ENCODE measurements at places on chromosomes 4 and X.
A peak's percentile ranks its signal among the peaks of the same experiment; 100 is the strongest.

GRCh38 chr4:168655182-168655581, 158.3 kb downstream of the PALLD start:
- DNase-seq: no peak

DNA sequence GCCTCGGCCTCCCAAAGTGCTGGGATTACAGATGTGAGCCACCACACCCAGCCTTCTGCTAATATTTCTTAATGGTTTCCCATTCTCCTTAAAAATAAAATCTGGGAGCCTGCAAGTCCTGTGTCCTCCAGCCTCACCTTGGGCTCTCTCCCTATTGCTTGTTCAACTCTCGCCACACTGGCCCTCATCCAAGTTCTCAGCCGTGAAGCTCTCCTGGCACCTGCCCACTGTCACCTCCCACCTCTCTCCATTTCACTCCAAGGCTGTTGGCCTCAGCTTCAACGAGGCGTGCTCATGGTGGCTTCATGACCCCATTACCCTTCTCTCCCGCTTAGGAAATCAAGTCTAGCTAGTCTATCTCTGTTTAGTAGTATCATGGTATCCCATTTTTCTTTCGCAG, 9.5 kb upstream of the ETNPPL start:
- no peak for DNase-seq

DNA sequence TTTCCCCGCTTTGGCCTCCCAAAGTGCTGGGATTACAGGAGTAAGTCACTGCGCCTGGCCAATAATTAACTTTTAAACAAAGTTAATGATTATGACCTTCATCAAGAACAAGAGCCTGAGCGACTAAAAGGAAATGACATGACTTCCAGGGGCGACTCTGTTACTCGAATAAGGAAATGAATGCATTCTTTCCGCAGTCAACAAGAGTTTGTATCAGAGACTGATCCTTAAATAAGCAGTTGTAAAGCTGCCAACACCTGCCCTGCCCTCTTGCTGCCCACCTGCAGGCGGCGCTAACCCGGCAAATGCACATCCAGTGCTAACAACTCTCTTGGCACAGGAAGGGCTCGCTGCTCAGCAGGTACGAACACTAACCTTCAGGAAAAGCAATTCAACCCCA, 27.3 kb downstream of the WDR1 start:
- peak; percentile 61 for DNase-seq

- no peak for DNase-seq
These were observed 101.4 kb downstream of the ARHGAP10 start for GRCh38 chr4:147833254-147833653.

DNA sequence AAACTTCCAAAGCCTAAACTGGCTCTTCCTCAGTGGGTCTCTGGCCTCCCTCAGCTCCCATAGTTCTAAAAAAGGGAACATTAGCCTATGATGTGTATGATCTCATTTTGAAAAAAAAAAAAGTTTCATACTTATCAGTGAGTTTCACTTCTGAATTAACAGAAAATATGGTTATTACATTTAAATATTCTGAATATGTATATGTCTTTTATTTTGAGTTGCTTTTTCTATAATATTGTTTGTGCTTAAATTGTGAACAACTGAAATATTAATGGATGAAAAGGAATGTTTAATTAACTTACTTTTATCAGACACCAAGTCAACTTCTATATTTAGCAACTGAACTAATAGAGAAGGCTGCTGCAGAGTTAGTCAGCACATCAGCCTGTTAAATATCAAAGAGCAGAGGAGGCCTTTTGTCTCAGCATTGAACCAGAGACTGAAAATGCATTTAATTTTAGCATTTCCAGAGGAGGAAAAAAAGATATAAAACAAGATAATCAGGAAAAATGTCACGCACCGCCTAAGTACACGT, 20.4 kb upstream of the FHL1 start:
- DNase-seq: no peak

GRCh38 chrX:130952266-130953043, 49.4 kb upstream of the ENOX2 start:
- DNase-seq: no peak

DNA sequence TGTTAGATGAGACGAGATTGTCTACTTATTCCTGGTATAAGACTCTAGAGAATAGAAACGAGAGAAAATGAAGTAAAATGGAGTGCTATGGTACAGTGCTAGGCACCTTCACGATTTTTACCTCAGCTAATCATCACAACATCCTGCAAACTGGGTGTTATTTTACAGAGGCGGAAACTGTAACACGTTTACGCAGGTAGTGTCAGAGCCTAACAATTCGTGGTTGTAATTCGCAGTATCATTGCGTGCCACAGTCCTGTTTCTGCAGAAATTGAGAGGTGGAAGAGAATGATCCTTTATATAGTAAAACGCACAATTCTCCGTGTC, 383 bp upstream of the TBC1D19 start:
- DNase-seq: peak; percentile 58

DNA sequence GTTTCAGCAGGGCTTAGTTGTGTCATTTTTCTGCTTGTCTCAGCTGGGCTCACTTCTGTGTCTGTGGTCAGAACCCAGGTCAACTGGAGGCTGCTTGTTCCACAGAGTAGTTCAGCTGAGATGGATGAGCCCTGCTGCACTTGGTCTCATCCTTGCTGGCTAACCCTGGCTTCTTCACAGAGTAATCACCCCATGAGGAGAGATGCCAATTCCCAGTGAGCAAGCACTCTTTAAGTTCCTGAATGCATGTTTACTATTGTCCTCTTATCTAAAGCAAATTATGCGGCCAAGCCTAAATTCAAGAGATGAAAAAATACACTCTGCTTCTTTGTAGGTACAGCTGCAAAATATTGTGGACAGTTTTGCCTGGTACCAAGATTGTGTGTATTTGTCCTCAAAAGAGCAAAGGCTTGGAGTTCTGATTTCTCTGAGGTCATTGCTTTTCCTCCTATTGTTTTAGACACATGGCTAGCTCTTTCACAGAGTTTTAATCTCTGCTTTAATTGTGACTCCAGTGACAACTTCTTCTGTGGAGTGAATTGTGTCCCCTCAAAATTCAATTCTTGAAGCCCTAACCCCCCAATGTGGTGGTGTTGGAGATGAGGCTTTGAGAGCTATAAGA, 236.6 kb upstream of the ANKRD50 start:
- no peak for DNase-seq

GRCh38 chrX:149207518-149207917, 297.6 kb downstream of the IDS start:
- DNase-seq: no peak

GRCh38 chr4:125744891-125745364, 430.2 kb downstream of the FAT4 start:
- no peak for DNase-seq

DNA sequence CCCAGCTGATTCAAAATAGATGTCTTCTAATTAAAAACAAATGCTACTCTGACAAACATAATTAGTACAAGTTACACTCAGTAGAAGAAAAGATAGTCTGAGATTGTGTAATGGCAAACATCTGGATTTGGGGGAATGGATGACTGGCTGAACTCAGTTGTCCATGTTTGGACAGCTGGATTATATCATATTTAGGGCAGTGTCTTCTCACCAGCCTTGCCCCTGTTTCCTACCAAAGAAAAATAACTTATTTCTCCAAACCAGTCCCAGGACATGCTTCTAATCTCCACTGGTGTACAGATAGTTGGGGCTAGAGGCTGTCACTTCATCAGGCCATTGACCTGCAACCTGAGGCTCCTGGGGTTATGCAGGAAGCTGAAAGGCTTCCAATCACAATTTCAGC, 237.3 kb downstream of the USP46 start:
- DNase-seq: no peak

GRCh38 chrX:109931677-109932076, 71.2 kb upstream of the TMEM164 start:
- DNase-seq: no peak

DNA sequence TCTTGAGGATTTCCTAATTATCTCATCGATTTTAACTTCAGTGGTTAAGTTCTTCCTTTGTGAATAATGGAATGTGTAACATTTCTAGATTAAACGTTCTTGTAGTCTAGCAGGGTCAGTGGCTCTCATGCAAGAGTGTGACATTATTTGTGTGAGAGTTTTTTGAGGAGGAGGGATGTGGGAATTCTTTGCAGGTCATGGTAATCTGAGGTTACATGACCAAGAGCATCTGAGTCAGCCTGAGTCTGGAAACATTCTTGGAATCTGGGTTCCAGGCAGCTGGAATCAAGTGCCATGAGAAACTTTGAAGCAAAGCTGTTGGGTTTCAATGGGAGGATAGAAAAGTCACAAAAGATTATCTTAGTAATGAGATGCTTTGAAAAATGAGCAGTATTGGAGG, 49.5 kb downstream of the GK start:
- no peak for DNase-seq

- no peak for DNase-seq
These were observed 924.3 kb upstream of the SLIT2 start for GRCh38 chr4:19327364-19327763.

GRCh38 chrX:138908577-138908976, 197.1 kb upstream of the FGF13 start:
- no peak for DNase-seq

DNA sequence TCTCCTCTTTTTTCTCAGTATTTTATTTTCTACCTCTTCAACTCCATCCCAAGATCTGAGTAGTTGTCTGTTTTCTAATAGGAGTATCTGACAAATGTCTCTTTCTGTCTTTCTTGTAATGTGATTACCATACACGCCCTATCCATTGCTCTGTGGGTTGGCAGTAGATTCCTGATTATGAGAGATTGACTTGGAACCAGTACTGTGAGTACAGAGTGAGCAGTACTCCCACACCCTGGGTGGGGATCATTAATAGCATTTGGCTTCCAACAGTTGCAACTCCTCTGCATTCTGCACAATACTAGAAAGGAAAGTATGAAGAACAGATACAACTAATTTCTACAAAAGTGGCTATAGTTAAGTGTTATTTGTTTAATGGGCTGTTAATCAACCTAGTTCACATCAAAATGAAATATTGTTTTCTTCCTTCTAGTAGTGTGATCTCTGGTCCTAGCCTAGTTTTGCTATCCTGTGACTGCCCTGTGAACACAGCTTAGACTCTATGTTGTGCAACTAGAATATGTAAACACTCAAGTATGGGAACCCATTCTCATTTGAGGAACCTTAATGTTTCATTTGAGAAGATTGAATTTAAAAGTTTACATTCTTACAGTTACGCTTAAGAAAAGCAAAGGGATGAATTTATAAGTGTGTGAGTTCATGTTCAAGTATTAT, 112.9 kb downstream of the PTPN13 start:
- no peak for DNase-seq

DNA sequence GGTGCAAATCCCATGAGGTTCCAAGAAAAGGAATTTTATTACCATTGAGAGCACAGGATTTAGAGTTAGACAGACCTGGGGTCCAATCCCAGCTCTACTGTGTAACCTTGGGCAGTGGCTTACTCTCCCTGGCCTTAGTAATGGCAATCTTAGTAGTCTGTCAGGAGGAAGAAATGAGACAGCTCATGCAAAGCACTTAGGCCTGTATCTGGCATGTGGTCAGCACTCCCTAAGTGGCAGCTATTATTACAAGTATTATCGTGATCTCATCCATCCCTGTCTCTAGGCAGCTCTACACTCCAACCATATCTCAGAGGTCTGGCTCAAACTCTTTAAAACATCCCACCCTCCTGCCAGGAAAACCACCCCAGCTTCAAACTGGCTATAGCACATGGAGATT, 129.6 kb upstream of the NALF2 start:
- DNase-seq: no peak

GRCh38 chrX:63735882-63736281, 49.1 kb downstream of the ARHGEF9 start:
- no peak for DNase-seq

DNA sequence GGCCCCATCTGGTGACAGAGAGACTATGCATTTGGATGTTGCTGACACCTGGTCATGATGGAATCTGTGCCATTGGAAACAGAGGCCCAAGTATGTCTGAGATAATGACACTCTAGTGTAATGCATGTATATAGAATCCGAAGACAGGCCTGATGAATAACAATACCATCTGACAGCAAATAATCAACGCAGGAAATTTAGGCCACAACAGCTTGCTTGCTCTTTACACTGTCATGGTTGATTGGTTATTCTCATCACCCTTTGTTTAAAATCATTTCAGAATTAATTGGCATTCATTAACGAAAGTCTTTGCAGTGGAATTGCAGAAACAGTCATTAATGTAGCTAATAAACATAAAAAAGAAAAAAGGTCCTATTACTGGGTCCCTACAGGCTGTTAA, 194.8 kb downstream of the AFF2 start:
- DNase-seq: no peak

- DNase-seq: no peak
These were observed 69.3 kb upstream of the PDE5A start for GRCh38 chr4:119697887-119698393.

- DNase-seq: no peak
These were observed 105.6 kb upstream of the SMIM31 start for GRCh38 chr4:164648151-164648848.

GRCh38 chr4:14771094-14771493, 231.2 kb upstream of the CPEB2 start:
- no peak for DNase-seq

GRCh38 chr4:76655566-76656479, 220.8 kb downstream of the SHROOM3 start:
- DNase-seq: no peak

GRCh38 chr4:74503580-74503979, 58.6 kb downstream of the AREG start:
- no peak for DNase-seq

DNA sequence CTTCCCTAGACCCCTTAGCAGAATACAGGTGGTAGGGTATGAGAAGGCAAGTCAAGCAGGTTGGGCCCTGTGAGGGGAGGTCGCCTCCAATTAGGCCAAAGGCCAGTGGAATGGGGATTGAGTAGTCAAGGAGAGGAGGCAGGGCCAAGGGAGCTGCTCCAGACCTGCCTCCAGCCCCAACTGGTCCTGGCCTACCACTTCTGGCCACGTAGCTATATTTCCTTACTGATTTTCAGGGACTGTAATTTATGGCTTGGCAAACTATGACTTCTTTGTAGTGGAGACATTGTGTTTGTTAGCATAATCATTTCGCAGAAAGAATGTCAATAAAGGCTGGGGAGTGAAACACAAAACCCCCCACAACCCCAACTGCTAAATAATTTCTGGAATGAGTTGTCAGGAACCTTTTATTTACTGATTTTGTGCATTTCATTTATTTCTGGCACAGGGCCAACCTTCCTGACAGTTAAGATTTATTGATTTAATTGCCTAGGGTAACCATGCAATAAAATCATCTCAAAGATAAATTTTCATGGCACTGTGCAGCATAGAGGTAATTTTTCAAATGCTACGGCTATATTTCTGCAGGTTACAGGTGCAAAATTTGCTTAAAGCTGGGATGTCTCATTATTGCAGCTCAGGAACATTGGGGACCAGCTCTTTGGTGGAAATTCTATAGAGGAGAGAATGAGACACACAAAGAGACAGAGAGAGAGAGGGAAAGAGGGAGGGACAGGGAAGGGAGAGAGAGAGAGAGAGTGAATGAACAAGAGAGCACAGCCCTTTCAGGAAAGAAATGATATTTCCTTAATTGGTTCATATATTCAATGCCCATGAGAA, 494.9 kb downstream of the IDS start:
- DNase-seq: no peak

- DNase-seq: no peak
These were observed 36.4 kb downstream of the EDA2R start for GRCh38 chrX:66602381-66602938.

Data from HuH-7 (cell line).